Dorsolateral prefrontal cortex (tissue), 122 donors: ENCODE measurements at places on chromosomes 2 and 18.

DNA sequence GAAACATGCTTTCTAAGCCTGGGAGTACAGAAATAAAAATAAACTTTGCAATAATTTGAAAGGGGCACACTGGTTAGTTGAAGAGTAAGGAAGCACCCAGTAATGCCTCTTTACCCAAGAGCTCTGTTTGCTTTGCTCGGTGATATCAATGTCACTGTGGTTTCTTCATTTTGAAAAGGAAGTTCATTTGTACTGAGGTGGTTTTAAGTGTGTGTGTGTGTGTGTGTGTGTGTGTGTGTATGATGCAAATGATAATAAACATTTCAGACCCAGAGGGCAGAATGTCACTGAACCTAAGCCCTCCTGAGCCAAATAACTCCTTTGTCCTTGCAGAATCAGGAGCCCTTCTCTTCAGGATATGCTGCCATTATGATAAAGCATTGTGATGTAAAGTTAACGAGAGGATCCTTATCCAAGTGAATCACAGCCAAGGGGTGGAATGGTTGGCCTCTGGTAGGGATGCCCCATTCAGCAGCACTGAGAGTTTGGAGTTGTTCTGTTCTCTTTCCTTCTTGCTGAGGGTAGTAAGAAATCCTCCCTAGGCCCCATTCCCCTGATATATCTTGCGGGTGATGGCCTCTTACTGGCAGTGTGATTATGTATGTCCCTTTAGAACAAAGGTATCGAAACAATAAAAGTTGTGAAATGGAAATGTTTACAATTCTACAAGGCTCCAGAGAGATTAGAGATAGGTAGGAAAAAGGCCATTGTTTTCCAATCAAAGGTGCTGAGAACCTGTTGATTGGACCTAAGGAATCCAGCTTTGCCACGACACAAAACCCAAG lies 7.6 kb downstream of the ITGA6 start:
- DNase-seq: no peak

DNA sequence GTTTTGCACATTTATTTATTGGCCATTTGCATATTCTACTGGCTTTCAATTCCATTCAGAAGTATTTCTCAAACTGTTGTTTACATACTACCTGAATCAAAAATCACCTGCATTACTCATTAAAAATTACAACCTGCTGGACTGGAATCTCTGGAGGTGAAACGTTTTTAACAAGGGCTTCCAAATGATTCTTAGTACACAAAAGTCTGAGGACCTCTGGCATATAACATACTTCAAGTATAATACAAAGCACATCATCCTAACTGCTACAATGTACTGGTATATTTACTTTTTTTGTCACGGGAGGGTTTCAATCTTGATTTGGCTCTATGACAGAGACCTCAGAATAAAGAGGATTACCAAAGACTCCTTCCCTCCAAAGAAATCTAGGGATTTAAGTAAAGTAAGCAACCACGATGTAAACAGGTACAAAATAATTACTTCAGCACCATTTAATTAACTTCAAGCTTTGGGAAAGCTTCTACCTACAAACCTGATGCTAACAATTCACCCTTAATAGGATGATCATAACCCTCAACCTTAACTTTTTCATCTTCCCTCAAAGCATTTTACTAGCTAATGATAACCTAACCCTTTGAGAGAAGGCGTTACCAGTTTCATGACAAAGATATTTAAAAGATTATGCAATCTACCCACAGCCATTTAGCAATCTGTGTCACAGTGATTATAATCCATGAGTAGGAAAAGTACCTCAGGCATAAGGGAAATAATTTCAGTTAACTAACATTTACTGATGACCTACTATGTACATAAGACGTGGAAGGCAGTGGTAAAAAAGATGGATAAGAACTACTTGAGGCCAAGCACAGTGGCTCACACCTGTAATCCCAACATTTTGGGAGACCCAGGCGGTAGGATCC lies 24.7 kb downstream of the ATAD2B start:
- DNase-seq: no peak

- no peak for DNase-seq
Measured at GRCh38 chr2:206273905-206274304, 558 bp upstream of the ZDBF2 start.

- DNase-seq: no peak
Measured at GRCh38 chr2:158738363-158738762, 56.8 kb upstream of the DAPL1 start.

GRCh38 chr2:197359859-197360258 lies 49.3 kb upstream of the ANKRD44 start:
- no peak for DNase-seq

DNA sequence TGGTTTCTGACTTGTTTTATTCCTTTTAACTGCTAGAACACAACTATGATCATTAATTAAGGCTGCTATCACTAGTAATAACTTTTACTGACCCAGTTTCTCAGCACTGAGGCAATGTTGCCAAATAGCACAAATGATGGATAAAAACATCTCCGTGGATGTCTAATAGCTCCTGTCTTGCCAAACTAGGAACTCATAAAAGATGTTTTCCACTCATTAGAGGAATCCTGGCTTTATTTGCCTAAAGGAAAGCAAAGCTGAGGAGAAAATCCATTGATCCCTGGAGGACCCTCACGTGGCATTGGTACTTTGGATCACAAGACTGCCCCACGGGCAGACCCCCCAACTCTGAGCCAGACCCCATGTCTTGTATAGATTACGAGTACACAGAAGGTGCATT lies 96.1 kb upstream of the ZNF397 start:
- no peak for DNase-seq

GRCh38 chr2:71747559-71747958 lies 294.2 kb downstream of the DYSF start:
- no peak for DNase-seq

DNA sequence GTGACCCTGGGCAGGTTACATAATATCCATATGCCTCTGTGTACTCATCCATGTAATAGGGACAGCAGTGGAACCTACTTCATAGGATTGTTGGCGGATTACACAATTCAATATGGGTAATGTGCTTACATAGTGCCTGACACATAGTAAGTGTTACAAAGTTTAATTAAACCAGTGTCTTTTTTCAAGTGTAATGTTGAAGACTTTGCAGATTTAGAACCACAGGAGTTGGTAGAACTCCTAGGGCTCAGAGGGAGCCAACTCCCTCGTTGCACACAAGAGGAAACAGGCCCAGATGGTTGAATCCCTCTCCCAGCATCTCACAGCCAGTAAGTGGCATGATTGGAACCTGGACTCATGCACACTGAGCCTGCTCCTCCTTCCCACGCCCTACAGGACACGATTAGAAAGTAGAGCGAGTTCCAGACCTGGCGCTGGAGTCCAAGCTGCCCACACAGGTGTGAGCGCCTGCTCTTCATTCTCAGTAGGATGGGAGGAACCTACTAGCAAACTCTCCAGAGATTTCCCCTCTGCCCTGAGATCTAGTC lies 97.8 kb downstream of the VSNL1 start:
- no peak for DNase-seq

- no peak for DNase-seq
Measured at GRCh38 chr2:168552450-168552856, 96.4 kb downstream of the CERS6 start.

- DNase-seq: no peak
Measured at GRCh38 chr2:26941486-26941885, 29.0 kb upstream of the MAPRE3 start.

GRCh38 chr18:75962036-75962572 lies 532.9 kb downstream of the ZNF516 start:
- DNase-seq: no peak

DNA sequence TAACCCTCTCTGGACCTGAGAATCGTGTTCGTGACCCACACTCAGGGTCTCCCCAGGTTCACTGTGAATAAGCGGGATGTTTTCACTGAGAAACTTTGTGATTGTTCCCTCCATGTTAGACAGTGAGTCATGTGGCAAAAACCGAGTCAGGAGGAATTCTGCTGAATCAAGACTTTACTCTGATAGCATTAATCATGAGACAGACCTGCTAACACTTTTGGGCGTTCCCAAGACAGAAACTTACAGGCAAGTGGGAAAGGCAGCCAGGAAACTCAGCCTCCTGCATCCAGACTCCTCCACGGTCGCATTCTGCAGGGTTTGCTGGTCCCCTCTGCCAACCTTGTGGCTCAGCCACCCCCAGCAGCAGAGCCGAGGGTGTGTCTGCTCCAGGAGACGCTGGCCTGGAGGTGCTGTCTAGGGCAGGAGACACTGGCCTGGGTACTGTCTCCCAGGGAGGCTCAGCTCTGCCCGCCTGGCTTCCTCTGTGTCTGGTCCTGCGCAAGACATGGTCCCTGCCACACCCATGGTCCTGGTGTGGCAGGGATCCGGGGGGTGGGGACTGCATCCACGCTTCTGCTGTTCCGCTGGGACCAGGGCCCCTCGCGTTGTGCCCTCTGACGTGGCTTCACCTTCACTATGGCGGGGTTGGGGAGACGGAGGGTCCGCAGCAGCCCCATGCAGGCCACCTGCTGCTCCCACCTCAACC lies 177.4 kb downstream of the TWIST2 start:
- DNase-seq: no peak

- no peak for DNase-seq
Measured at GRCh38 chr18:22056950-22057349, 112.4 kb upstream of the GATA6 start.

- DNase-seq: peak; percentile 16
Measured at GRCh38 chr2:112541315-112542122, 746 bp upstream of the POLR1B start.

DNA sequence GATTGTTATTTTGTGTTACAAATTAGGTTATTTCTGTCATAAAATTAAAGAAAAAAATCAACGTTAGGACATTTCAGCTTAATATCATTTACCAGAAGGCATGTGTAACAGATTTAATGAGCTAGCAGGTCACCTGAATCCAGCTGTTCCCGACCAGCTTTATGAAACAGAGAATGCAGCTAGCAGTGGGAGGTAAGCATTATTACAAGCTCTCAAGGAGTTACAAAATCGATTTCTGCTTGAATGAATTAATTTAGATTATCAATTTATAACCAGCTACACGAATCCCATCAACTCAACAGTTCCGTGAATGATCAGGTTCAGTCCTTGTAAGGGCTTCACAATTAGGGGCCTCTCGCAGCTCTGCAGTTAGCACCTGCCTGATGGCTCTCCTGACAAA lies 211.9 kb downstream of the PTGR3 start:
- no peak for DNase-seq

- no peak for DNase-seq
Measured at GRCh38 chr2:121064186-121064585, 220.8 kb downstream of the TFCP2L1 start.

- DNase-seq: no peak
Measured at GRCh38 chr18:3345452-3345851, 83.5 kb downstream of the MYL12B start.

DNA sequence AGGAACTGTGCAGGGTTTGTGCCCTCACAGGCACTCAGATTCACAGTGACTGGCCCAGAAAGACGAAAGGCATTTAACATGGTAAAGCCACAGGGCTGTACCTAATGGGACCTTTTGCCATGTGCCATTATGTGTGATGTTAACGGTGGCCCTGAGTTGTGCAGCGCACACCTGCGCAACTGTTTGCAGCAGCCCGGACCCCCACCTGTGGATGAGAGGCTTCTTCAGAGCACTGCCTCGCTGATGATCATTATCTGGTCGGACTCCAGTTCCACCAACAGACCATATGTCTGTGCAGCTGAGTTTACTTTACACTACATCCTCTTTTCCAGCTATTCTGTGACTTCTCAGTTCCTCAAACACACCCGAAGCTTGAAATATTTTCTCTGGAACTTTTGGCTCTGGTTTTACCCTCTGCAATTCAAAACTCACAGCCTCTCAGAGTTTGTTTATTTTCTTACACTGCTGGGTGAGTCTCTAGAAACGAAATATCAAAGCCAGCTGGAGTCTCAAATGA lies 35.6 kb upstream of the UBE2F start:
- no peak for DNase-seq

GRCh38 chr18:51621113-51621863 lies 423.8 kb upstream of the MEX3C start:
- DNase-seq: peak; percentile 80

GRCh38 chr18:76450452-76451395 lies 44.3 kb downstream of the ZNF516 start:
- no peak for DNase-seq

GRCh38 chr2:214193943-214194342 lies 216.9 kb upstream of the VWC2L start:
- DNase-seq: no peak

GRCh38 chr2:23465936-23466335 lies 81.0 kb downstream of the KLHL29 start:
- no peak for DNase-seq

GRCh38 chr2:54601339-54601738 lies 122.1 kb upstream of the EML6 start:
- no peak for DNase-seq

GRCh38 chr2:77155511-77155910 lies 366.7 kb downstream of the LRRTM4 start:
- no peak for DNase-seq

DNA sequence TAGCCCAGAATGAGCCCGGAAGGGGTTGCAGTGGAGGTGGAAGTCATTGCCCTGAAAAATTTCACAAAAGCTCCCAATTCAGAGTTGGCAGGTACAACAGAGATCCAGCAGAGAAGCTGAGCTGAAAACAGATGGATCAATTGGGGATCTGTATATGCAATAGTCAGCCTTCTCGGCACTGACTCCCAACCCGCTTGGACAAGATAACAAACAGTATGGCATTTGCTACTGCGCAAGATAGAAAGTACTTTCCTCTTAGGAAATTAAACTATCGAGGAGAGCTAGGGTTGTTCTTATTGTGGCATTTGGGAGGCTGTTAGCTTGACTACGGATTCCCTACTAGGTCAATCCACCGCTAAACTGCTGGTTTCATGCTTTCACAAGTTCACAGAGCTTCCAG lies 11.6 kb upstream of the IER3IP1 start:
- no peak for DNase-seq

DNA sequence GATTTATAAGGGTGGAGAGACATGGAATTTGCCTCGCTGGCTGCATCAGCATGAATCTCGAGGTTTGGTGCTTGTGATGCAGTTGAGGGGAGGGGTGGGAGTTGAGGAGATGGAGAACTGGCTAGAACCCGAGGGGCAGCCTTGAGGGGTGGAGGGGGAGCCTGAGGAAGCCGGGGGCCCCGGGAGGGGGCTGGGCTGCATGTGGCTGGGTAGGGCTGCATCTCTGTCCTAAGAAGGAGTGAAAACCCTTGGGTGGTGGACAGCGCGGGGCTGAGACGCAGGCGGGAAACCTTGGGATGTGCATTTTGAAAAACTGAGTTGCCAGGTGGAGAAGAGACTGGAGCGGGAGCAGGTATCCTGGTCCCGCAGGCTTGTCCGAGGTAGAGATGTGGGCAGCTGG lies 64.2 kb downstream of the SNTG2 start:
- DNase-seq: no peak

GRCh38 chr2:162123806-162124758 lies 28.0 kb downstream of the GCG start:
- no peak for DNase-seq

- DNase-seq: no peak
Measured at GRCh38 chr18:26052505-26052904, 37.9 kb downstream of the SS18 start.

GRCh38 chr2:85763831-85764230 lies 10.0 kb downstream of the ATOH8 start:
- no peak for DNase-seq
